ENCODE measurements at places on chromosomes 6 and 20.

DNA sequence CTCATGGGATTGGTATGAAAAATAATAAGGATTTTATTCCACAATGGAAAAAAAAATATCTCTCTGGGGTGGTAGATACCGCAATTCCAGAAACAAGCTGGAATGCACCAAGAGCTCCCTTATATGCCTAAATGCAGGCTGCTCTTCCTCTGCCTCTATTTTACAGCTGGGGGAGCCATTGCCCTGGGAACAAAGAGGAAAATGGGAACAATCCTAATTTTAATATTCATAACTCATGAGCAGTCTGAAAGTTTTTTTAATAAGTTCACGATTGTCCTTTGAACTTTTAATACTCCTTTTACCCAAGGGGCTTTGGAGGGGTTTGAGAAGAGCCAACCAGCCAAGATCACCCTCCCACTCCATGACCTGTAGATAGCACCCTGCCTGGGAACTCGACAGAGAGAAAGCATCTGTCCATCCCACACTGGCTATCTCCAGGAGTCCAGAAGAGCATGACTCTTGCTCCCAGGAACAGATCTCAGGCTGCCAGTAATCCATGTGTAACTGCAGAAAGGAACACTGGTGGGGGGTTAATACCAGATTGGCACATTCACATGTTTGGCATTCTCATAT, 74.7 kb downstream of the CD83 start:
- no peak for DNase-seq

- DNase-seq: no peak
These were observed 114.6 kb downstream of the SOBP start for GRCh38 chr6:107604549-107604948.

GRCh38 chr6:47133230-47134000, 91.3 kb upstream of the ADGRF1 start:
- DNase-seq: no peak

DNA sequence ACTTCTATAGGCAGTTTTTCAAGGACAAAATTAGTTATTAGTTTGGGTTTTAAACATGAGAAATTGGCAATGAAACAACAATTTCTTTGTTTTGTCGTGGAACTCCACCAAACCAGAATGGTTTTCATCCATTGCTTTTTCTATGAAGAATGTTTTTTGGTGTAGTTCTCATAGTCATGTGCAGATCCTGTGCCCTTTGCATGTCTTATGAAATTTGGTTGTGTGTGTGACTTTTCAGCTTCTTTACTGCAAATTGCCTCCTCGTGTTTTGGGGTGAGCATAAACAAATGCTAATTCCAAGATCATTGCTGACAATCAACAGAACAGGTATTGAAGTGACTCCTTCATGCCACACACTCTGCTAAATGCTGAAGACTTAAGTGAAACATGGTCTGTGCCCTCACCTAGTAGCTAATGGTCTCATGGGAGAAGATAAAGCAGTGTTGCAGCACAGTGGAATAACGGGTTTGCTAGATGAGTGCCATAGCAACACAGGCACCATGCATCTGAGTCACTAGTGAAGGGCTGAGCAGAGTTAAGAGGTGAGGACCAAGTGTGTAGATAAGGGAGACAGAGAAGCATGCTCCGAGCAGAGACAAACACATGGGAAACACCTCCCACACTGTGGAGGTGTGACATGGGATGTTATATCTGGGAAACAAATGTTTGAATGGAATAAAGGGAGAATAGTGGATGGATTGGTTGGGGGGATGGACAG, 120.0 kb downstream of the SLC16A10 start:
- no peak for DNase-seq

- no peak for DNase-seq
These were observed 14.7 kb downstream of the KCNQ2 start for GRCh38 chr20:63457737-63458136.

DNA sequence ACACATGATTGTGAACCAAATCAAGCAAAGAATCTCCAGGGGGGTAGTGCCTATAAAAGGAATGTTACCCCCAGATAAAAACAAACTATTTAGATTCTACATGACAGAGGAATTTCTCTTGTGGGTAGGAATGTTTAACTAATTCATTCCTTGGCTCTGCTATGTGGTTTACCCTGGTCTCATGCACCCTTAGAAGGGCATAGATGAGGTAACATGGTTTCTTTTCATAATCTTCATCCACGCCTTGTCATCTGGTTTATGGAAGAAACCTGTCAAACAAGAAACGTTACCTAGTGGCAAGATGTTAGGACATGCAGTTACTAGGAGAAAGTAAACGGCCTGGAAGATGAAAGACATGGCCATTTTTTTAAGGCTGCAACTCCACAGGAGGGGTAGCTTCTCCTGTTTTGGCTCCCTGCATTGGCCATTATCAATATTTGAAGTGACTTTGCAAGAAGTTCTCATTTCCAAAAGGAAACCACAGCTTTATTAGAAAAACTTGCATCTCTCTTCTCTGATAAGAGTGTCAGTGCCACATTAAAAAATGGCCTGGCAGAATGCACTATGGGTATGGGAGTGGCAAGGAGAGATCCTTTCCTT, 45.5 kb downstream of the STX11 start:
- DNase-seq: no peak

DNA sequence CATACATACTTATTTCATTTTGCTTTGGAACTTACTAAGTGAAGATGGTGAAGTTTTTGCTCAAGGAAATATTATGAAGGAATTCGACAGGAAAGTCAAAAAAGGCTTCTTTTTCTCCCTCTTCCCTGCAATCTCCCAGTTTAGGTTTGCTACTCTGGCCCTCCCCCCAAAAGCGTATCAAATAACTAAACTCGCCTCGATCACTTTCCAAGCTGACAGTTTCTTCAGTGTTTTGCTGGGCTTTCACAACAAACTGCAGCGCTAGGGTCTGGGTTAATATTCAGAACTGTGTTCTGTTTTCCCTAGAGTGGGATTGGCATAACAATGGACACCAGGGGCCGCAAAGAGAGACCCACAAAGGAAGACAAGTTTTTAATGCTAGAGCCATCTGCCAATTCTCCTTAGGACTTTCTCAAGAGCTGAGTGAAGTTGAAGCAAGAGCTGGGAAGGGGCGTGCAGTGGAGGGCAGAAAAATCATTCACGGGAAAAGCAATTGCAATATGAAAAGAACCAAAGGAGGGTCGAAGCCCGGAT, 57.8 kb downstream of the ATP9A start:
- no peak for DNase-seq

DNA sequence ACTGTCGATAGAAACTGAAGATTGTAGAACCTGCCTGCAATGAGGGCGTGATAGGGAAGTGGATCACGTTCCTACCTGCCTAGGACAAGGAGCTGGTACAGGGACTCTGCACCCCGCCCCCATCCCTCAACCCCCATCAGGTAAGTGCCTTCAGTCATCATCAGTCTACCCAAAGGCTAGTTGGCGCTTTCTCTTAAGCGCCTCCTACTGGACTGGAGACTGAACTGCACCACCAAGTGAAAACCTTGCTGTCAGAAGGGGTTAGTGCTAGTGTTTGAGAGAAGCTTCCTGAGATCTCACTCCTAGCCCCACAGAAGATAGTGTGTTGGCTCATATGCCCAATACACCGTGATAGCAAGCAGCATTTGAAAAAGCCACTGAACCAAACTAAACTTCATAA, 706.5 kb upstream of the MAN1A1 start:
- DNase-seq: no peak

GRCh38 chr20:63149531-63150192, 66.3 kb downstream of the YTHDF1 start:
- DNase-seq: no peak
